IPS DF 6.9 (cell line): ENCODE measurements at places on chromosomes 2 and 18.

DNA sequence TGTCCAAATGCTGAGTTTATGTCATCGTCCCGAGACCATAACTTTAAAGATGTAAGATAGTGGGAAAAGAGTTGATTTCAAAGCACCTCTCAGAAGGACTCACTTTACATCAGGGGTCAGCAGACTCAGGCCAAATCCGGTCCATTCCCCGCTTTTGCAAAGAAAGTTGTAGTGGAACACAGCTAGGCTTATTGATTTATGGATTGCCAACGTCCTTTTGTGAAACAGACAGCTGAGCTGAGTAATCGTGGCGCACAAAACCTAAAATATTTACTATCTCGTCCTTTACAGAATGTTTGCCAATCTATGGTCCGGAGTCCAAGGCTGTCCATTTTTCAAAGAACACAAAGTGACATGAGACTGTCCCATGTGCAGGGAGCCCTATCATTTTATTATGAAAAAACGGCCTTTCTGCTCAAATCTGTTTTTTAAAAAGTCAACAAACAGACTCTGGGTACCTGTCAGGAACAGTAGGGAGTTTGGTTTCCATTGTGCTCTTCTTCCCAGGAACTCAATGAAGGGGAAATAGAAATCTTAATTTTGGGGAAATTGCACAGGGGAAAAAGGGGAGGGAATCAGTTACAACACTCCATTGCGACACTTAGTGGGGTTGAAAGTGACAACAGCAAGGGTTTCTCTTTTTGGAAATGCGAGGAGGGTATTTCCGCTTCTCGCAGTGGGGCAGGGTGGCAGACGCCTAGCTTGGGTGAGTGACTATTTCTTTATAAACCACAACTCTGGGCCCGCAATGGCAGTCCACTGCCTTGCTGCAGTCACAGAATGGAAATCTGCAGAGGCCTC, at the start of gene IL1RN:
IL1RN (plus strand) TSS at position 754 of the 801 bp plus-strand sequence; CDS start at position 781, 27 bp downstream.
- no peaks in the 10 kb centered on the region for H3K27me3 ChIP-seq
- H3K27ac ChIP-seq: no peak within 1 kb of the TSS
- DNase-seq: no peak
- no peaks in the 10 kb centered on the region for H3K36me3 ChIP-seq

GRCh38 chr2:127423880-127424279, 5.7 kb downstream of the PROC start:
- no peak overlapping the region for H3K27ac ChIP-seq
- peaks cover 2% of the 10 kb centered on the region; the same call in 1 of the 2 replicates for H3K27me3 ChIP-seq
- no peaks in the 10 kb centered on the region for H3K4me1 ChIP-seq
- H3K4me3 ChIP-seq: no peak overlapping the region; the same call in 1 of the 2 replicates
- no peaks in the 10 kb centered on the region for H3K36me3 ChIP-seq
- no peak for DNase-seq

- H3K4me1 ChIP-seq: peaks cover 2% of the 10 kb centered on the region; the same call in 1 of the 2 replicates
- peak; percentile 37 for DNase-seq
- H3K4me3 ChIP-seq: no peak overlapping the region
- no peak overlapping the region for H3K27ac ChIP-seq
Observed at GRCh38 chr2:1707771-1708418, 36.4 kb downstream of the PXDN start.

DNA sequence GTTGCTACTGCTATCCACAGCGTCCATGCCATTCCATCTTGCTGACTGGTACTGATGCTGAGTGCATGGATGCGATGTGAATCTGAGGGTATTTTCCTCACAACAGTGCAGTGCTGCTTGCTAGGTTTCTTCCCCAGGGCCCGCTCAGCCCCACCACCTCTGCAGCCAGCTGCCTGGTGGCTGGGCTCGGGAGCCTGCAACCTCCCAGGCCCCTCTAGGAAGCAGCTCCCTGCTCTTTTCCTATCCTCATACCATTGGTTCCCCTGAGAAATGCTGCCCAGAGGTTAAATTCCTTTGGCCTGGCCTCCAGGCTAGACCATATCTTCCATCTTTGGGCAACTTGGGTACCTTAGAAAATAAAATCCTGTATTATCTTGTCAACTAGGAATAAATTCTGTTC, 413.6 kb downstream of the TGIF1 start:
- no peaks in the 10 kb centered on the region for H3K27me3 ChIP-seq
- no peak for DNase-seq
- no peak overlapping the region for H3K4me3 ChIP-seq

DNA sequence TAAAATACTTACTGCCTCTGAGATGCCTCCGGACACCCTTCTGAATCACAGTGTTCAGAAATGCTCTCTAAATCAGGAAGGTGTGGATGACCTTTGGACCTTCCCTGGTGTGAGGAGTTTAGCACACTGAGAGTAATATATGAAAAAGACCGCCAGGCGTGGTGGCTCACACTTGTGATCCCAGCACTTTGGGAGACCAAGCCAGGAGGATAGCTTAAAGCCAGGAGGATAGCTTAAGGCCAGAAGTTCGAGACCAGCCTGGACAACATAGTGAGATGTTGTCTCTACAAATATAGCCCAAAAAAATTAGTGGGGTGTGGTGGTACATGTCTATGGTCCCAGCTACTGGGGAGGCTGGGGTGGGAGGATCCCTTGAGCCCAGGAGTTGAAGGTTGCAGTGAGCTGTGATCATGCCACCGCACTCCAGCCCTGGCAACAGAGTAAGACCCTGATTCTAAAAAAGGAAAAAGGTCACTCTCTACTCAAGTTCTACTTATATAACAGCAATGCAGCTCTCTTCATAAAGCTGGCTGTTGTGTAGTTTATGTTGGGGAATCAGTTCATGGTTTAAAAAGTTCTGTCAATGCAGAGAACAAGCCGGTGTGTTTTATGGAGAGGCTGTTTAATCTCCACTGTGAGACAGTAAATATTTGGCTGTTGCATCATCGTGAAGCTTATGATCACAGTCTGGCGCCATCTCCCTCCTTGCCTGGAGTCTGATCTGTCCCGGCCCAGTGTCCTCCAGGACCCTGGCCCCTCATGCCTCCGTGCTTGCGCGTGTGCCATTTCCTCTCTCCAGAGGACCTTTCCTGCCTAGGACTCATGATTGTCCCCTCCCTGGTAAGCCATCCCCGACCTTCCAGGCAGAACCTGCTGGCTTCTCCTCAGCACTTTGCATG, 184.5 kb downstream of the FAM210A start:
- no peak overlapping the region for H3K4me3 ChIP-seq
- no peaks in the 10 kb centered on the region for H3K36me3 ChIP-seq
- H3K4me1 ChIP-seq: no peaks in the 10 kb centered on the region; the same call in 1 of the 2 replicates
- no peak for DNase-seq
- no peaks in the 10 kb centered on the region for H3K27me3 ChIP-seq
- no peak overlapping the region for H3K27ac ChIP-seq

DNA sequence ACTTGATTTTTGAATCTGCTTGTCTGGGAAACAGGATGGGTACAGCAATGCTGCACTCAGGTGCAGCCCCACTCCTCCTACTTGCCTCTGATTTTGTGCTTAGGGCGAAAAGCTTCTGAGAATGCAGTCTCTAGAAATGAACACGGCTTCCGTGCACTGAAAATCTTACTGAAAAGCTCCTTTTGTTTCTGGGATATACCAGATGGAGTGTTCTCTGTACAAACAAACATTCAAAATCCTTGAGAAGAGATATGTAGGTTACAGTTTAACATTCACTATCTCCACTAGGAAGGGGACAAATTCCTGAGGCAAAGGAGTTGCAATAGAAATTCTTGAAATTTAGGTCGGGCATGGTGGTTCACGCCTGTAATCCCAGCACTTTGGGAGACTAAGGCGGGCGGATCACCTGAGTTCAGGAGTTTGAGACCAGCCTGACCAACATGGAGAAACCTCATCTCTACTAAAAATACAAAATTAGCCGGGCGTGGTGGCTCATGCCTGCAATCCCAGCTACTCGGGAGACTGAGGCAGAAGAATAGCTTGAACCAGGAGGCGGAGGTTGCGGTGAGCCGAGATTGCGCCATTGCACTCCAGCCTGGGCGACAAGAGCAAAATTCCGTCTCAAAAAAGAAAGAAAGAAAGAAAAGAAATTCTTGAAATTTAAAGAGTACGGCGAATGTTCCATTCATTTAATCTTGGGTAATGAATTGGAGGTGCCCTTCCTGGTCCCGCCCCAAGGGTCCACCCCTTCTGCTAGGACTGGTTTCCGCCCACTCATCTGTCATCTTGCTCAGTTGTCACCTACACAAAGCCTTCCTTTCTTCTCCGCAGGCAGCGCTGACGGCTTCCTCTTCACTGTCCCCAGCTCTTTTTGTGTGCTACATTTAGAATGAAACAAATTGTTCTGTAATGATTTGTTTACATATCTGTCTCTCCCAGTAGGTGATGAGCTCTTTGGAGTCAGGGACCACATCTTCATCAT, 92.4 kb downstream of the SOCS6 start:
- no peak overlapping the region for H3K27ac ChIP-seq
- peaks cover 2% of the 10 kb centered on the region; the same call in 1 of the 2 replicates for H3K4me1 ChIP-seq
- H3K36me3 ChIP-seq: no peaks in the 10 kb centered on the region
- H3K27me3 ChIP-seq: no peaks in the 10 kb centered on the region; the same call in 1 of the 2 replicates
- DNase-seq: no peak

- DNase-seq: no peak
- H3K4me3 ChIP-seq: no peak overlapping the region
- H3K27ac ChIP-seq: no peak overlapping the region
- H3K36me3 ChIP-seq: no peaks in the 10 kb centered on the region
- no peaks in the 10 kb centered on the region for H3K27me3 ChIP-seq
- peaks cover 14% of the 10 kb centered on the region for H3K4me1 ChIP-seq
Observed at GRCh38 chr2:234679741-234680687, 183.1 kb upstream of the ARL4C start.

DNA sequence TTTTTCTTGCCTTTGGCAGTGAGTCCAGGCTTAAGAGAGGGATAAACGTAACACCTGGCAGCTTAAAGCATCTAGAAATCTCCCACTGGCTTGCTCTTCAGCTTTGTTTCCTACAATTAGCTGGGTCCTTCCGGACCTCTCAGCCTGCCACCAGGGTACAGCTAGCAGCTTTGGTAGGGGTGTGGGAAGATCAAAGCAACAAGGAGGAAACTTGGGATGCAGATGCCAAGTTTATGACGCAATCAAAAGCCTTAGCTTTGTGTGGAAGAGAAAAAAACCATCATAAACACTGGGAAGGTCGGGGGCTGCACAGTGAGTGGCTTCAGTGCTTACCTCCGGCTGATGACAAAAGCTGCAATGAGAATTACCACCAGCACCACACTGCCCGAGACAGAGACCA, 116.9 kb downstream of the EPHA4 start:
- H3K27me3 ChIP-seq: no peaks in the 10 kb centered on the region
- no peaks in the 10 kb centered on the region for H3K4me1 ChIP-seq
- H3K27ac ChIP-seq: no peak overlapping the region
- no peak for DNase-seq
- H3K36me3 ChIP-seq: no peaks in the 10 kb centered on the region

DNA sequence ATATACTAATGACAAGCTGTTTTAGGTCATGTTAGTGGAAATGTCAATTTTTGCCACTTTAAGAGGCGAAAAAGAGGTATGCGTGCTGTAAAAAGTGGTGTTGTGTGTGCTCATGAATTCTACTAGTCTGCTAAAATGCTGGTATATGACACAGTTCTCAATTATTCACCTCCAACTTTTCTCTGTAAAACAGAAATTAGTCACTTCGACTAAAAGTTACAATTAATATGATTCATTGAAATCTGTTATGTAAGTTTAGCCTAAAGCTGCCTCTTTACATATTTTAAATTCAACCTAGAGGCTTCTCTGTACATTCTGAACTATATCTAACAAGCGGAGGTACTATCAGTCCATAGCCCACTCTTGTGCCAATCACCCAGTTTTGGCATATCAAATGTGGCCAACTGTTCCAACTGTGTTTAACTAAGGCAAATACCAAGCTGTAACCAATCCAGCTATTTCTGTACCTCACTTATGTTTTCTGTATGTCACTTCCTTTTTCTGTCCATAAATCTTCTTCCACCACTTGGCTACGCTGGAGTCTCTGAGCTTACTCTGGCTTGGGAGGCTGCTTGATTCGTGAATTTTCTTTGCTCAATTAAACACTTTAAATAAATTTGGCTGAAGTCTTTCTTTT, 20.8 kb downstream of the BAZ2B start:
- no peaks in the 10 kb centered on the region for H3K4me1 ChIP-seq
- H3K36me3 ChIP-seq: no peaks in the 10 kb centered on the region
- no peaks in the 10 kb centered on the region for H3K27me3 ChIP-seq
- H3K27ac ChIP-seq: no peak overlapping the region

DNA sequence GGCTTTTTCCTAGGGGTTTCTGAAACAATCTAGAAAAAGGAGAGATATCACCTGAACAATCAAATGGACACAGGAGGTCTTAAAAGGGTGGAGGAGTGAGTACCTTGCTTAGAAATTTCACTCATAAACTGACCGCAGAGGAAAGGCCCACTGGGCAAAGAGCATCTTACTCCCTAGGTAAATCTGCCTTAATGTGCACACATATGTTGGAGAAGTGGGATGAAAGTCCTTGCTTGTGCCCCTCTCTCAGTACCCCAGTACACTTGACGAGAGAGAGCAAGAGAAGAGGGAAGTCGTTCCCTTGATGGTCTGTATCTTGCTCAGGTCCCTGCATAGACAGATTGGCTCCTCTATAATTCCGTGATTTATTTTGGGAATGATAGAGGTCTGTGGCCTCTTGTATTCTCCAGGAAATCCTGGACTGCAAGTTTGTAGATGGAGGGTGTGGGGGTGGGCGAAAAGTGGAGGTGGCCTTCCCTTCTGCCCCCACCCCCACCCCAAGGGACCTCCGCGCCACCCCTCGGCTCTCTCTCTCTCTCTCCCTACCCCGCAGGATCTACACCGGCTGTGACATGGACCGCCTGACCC, 6.8 kb downstream of the TBR1 start:
- no peaks in the 10 kb centered on the region for H3K36me3 ChIP-seq
- no peak for DNase-seq
- H3K4me1 ChIP-seq: peaks cover 1% of the 10 kb centered on the region; the same call in 1 of the 2 replicates
- H3K27ac ChIP-seq: no peak overlapping the region
- H3K27me3 ChIP-seq: peaks cover 93% of the 10 kb centered on the region

DNA sequence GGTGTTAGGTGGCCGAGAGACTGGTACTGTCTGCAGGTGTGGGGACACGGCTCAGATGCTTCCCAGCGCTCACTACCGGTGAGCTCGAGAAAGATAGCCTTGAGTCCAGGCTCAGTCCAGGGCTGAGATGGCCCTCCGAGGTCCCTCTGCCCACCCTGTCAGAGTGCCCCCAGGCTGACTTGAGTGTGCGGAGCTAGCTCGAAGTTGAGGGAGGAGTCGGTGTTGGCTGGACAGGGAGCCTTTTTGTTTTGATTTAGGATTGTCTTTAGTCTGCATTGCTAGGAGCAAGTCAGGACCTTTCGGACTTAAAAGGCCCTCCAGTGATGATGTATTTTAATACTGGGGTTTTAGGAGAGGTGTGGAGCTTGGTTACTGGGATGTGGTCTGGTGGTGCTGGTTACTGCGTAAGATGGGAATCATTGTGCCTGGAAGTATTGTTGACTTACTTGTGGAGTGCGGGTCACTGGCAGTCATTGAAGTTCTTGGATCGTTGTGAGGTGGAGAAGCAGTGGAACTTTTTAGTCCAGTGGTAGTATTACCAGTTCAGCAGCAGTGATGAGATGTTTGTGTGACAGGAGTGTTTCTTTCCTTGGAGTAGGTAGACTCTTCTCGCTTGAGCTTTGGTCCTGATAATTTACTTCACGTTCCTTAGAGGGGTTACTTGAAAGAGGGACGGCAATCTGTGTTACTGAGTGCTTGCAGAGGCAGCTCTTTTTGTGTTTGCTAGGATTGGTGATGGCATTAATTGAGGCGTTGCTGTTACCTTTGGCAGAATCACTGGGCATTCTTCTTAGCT, 633 bp downstream of the KIAA1328 start:
- H3K36me3 ChIP-seq: no peaks in the 10 kb centered on the region
- H3K27ac ChIP-seq: no peak overlapping the region
- H3K4me3 ChIP-seq: peak overlapping the region; percentile 82; the same call in 1 of the 2 replicates
- no peaks in the 10 kb centered on the region for H3K27me3 ChIP-seq
- no peaks in the 10 kb centered on the region for H3K4me1 ChIP-seq

GRCh38 chr2:143081616-143082015, 47.6 kb upstream of the ARHGAP15 start:
- no peak for DNase-seq
- no peaks in the 10 kb centered on the region for H3K36me3 ChIP-seq
- no peaks in the 10 kb centered on the region for H3K27me3 ChIP-seq
- no peak overlapping the region for H3K27ac ChIP-seq
